ENCODE measurements at places on chromosomes 3 and 15.

DNA sequence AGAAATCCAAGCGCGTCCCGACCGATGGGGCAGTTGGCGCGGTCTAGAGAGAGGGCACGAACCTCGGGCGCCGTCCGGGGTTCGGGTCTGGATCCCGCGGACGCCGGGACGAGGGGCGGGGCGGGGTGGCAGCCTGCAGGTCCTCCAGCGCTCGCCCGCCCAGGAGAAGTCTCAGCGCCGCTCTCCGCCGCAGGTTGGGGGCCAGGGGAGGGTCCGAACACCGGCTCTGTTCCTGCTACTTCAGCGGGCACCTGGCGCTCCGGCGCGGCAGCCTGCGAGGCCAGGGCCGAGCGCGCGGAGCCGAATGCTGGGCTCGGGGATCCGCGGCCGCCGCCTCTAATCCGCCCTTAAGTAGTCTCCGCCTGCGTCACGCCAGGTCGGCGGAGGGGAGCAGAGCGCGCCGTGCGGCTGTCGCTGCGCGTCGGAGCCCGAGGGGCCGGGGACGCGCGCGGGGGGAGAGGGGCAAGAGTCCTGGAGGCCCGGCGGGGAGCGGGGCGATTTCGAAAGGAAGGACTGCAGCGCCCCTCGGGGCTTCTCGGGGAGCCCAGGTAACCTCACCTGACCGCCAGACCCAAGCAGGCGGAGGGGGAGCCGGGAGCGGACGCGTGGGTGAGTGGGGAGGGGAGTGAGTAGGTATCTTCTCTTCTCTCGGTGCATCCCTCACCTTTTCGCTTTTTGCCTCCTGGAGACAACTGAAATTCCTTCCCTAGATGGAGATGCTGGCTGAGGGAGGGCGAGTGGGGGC is at the start of gene GJD2:
Gene GJD2 (minus strand): TSS at position 325 of the 745 bp plus-strand sequence. CDS start 510 bp downstream, outside the sequence.
- DNase-seq: no peak

GRCh38 chr15:66580643-66581042 is 14.8 kb upstream of the LCTL start:
- no peak for DNase-seq

- DNase-seq: no peak
Measured at GRCh38 chr15:42345504-42345903, 13.8 kb upstream of the CAPN3 start.

GRCh38 chr3:58093574-58094195 is 85.5 kb downstream of the FLNB start:
- no peak for DNase-seq
